CD4-positive, alpha-beta T cell treated with Interleukin-15 for 1 hour (primary cell): ENCODE measurements at places on chromosomes 6 and 20.

DNA sequence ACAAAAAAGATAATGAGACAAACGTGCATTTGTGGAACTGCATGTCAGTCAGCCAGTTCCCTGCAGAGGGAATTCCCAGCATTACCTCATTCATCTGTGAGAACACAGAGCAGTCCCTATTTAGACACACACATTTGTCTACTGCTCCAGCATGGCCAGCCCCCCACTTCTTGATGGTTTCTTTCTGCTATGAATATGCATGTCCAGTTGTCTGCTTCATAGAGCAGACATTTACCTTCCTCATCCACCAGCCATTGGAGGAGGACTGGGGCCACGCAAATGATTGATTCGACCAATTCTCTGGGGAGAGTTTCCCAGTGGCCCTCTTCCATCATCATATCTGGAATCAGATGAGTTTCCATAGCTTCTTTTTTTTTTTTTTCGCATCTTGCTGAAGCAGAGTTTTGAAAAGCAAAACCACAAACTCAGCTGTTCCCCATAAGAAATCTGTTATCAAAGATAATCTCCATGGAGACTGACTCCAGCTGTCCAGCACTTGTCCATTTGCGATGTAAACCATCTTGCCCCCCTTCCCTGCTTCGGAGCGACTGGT lies 11.8 kb downstream of the ENPP1 start:
- no peak for DNase-seq

DNA sequence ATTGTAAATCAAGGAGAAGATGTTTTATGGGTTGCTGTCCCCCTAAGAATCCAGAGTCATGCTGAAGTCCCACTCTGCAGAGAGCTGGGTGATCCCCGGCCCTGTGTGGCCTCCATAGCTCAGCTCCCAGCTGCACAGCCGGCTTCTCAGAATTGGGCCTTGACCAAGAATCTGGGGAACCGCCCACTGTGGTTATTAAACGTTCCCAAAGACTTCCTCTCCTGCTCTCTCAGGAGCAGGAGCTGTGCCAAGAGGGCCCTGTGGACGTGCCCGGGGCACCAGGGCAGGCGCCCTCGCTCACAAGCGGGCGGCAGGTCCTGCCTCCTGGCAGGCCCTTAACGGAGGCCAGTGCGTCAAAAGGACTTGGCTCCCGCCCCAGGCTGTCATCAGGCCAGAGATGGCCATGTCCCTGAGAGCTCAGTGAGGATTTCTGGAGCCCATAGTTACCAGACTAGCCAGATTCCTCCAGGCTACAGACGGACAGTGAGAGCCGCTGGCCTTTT lies 30.4 kb downstream of the ZC3H12D start:
- DNase-seq: no peak

GRCh38 chr6:152874846-152875568 lies 107.8 kb downstream of the FBXO5 start:
- no peak for DNase-seq

DNA sequence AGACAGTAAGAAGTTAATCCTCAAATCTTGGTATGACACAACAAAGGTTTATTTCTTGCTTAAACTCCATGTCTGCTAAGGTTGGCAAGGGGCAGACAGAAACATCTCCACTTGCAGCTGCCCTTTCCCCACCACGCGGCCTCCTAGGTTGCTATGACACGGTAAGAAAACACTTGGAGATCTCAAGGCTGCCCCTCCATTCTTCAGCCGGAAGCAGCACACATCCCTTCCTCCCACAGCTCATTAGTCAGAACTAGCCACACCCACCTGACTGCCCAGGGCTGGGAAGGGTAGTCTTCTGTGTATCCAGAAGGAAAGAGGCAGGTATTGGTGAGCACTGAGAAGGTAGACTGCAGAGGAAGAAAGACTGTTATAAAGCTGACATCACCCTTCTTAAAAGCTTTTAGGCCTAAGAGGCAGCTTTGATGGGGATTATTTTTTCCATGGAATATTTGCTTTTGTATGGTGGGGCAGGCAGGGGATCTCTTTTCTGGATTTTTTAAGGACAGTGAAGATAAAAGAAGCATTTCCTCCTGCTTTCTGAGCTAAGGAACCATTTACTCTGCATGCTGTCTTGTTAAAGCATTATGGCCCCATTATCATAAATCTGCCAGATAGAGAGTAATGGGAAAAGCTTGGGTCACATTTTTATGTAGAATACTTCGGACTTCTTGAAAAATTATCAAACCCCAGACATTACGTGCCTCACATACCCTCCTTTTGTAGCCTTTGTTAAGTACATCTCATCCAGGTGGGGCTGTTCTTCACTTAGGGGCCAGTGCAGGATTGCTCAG lies 41.6 kb downstream of the MRAP2 start:
- no peak for DNase-seq

GRCh38 chr6:37602801-37603200 lies 94.9 kb downstream of the MDGA1 start:
- no peak for DNase-seq

DNA sequence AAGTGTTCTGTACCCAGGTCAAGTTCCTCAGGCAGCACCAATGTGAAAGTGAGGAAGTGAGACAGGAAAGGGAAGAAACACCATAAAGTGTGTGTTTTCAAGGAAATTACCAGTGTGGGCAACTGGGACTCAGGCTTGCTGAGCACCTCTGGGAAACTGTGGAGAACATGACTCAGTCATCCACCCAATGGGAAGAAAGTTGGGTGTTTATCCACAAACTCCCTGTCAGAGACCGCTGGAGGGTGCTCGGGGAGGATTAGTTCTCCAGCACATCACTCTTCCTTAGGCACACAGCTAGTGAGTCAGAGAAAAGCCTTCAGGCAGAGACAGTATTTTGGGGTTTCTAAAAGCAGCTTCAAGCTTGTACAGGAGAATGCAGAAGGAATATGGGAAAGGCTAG lies 93.6 kb downstream of the PCSK2 start:
- no peak for DNase-seq

DNA sequence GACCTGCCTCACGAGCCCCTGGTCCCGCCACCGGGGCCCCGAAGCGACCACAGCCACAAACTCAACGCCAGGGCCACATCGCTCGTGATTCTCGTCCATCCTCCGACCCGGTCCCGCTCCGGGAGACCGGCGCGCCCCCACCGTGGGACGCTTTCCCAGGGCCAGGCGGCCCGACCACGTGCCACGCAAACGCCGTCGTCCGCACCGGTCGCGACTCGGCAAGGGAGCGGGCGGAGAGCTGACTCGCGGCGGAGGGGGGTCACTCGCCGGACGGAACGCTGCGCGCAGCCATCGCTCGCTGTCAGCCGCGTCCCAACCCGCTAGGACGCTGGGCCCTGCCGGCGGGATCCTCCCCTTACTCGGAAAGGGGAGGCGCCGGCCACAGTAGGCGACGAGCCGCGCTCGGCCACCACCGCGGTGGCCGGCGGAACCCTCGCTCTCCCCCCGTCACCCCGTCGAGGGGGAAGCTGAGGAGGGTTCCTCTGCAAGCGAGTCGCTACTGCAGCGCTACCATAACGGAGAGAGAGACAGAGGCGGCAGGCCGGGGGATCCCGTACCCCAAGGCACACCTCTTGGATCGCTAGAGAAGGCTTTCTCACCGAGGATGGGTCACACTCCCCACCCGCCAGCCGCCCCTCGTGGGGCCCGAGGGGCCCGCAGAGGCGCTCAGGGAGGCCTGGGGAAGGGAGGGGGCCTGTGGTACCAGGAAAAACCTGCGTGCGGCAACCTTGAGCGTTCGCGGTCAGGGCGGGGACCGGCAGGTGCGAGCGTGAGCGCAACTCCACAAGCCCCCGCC lies 511.8 kb upstream of the ZNF337 start:
- peak; percentile 62 for DNase-seq

- DNase-seq: no peak
These were observed 124.3 kb downstream of the CDKAL1 start for GRCh38 chr6:20658516-20658915.

GRCh38 chr6:20533746-20534294 lies 437 bp upstream of the CDKAL1 start:
- no peak for DNase-seq

DNA sequence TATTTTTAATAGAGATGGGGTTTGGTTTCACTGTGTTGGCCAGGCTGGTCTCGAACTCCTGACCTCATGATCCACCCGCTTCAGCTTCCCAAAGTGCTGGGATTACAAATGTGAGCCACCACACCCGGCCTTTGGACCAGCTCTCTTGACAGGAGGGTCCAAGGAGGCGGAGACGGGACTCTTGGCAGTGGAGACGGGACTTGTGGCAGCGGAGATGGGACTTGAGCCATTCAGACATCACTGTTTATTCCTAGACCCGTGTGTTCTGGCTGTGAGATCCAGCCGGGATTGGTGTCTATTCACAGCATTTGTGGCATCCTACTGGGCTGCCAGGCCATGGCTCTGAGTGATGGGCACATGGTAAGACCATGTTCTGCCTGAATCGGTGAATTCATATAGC lies 25.6 kb downstream of the PRPF6 start:
- DNase-seq: no peak

DNA sequence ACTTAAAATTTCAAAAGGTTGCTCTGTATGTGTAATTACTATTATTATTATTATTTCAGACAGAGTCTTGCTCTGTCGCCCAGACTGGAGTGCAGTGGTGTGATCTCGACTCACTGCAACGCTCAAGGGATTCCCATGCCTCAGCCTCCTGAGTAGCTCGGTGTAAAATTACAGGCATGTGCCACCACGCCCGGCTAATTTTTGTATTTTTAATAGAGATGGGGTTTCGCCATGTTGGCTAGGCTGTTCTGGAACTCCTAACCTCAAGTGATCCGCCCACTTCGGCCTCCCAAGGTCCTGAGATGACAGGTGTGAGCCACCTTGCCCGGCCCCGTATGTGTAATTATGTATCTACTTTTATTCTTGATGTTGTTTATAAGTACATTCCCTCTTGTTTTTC lies 65.3 kb upstream of the ZNF217 start:
- no peak for DNase-seq

DNA sequence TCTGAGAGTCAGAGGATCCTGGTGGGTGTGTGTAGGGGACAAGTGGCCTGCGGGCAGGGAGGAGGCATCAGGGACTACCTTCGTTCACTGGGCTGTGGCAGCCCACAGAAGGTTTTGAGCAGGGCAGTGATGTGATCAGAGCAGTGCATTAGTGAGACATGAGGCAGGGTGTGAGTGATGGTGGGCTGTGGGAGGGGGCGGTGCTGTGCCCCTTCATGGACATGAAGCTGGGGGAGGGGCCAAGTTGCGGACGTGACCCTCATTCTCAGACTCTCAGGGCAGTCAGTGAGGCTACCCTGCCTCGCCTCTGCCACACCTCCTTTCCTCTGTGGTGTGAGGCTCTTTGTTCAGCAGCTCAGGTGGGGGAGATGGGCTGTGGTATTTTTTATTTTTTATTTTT lies 142.2 kb upstream of the RNF24 start:
- DNase-seq: no peak

DNA sequence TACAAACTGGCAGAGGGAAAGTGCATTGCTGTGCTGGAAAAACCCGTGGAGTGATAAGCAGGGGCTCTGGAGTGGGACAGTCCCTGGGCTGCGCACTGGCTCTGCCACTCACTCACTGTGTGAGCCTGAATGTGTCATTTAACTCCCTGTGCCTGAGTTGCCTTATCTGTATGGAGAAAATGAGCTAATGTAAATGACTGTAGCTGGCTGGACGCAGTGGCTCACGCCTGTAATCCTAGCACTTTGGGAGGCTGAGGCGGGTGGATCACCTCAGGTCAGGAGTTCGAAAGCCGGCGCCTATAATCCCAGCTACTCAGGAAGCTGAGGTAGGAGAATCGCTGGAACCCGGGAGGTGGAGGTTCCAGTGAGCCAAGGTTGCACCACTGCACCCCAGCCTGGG lies 18.4 kb upstream of the RPN2 start:
- DNase-seq: no peak

DNA sequence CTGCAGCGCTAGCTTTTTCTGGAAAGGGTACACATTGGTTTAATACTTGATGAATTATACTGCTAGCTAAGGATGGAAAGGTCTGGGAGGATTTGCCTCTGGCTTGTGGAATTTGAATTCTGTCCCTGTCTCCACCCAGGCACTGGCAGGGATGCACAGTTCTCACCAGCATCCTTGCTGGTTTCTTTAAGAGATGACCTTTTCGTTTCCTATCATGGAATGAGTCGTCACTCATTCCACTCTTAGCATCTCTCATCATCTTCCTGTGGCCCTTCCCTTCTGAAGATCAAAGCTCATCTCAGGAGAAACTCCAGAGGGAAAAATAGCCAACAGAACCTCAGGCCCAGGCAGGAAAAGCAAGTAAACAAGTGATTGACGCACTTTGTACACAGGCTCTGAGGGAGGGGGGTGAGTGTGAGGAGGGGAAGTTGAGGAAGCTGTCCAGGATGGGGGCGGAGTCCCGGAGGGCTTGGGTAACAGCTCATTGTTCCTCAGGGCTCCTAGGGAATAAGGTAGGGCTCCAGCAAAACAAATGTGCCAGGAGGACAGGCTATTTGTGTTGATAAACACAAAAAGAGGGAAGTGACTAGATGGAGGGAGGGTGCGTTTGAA lies 25.7 kb upstream of the SAYSD1 start:
- DNase-seq: no peak

DNA sequence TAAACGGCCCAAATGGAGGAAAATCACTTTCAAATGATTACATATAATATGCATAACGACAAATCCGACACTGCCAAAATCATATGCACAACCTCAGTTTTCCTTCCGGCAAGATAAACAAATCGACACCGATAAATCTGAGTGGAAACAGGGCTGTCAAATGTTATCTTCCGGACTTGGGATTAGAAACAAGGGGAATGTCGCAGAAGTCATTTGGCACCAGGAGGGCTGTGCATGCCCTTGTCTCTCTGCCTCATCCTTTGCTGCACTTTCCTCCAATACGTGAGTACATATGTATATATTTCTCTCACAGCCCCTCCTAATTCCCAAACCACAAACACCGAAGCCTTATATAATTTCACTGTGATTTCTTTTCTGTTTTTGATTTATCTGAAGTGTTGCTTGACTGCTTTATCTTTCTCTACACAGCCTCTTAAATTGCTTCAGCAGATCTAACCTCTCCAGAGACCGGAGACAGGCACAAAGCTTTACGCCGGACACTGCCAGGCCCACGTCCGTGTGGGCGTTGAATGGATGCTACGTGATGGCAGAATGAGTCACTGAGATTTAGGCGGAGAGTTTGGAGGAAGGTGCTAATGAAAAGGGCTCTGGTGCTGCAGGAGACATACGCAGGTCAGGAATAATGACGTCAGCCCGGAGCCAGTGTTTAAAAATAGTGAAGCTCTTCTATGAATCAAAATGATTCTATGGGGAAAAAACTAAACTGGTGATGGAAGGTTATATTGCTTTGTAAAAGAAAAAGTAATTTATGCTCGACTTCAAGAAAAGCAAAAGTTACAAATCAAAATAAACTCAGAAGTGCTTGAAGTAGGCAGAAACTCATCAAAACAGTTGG lies 21.0 kb upstream of the PRELID3B start:
- DNase-seq: no peak
